ENCODE measurements at places on chromosomes 4 and X. TPM values are rescaled to one million over a fixed set of nuclear protein-coding genes. Genes with fewer than 3 reads are reported as not detected.

DNA sequence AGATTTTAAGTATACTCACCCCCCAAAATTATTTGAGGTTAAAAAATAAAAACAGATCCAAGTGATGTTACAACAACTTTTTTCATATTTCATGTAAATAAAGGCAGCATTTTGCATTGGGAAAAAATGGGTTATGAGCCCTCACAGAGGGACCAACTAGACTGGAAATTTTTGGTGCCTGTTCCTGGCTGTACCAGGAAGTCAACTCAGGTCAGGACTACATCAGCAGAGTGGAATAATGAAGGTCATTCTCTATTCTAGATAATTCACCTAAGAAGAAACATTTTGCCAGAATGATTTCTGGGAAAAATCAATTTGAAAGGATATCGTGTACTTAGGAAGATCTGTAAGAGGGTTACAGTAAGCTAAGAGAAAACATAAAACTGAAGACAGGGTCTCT is 66.8 kb downstream of the CORIN start:
- no peak for DNase-seq

GRCh38 chr4:41796545-41797210 is 48.2 kb upstream of the PHOX2B start:
- DNase-seq, result no peak

DNA sequence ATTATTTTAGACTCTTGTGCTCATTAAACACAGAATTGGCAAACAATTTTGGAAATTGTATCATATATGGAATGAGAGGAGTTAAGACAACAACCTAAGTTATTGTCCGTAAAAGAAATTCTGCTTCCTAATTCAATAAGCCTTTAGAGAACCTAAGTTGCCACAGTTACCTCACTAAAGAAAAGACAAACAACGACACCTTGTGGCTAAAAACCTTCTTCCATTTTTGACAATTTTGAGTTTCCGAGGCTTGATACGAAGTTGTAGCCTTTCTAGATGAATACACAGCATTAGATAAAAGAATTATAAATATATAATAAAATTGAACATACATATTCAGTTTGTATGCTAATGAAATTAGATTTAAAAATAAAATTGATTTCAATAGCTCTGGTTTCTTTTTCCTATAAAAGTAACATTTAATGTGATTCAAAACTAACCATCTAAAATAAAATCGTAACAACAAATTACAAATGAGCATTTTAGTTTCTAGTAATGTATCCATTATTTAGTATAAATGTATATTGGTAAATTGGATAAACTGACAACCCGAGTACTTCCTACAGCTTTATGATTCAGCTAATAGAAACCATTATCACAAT is 275.1 kb downstream of the GPM6A start:
- no peak for DNase-seq

- DNase-seq, result no peak
Observed at GRCh38 chr4:14035076-14035475, 407.6 kb upstream of the BOD1L1 start.

DNA sequence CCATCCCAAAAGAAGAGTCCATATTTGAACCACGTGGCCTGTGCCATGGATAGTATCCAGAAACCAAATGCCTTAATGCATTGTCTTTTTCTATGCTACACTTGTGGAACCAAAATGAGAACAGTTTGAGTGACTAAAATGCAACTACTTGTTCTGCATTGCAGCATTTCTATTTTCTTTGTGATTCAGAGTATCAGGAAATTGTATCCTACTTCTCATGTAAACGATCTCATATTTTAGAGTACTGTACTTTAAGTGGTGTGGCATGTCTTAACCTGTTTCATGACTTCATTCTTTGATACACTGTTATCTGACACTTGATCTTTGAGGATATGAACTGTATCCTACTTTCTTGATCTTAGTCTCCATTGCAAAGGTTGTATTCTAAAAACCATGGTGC is 167.2 kb upstream of the WDR1 start:
- DNase-seq, result no peak

DNA sequence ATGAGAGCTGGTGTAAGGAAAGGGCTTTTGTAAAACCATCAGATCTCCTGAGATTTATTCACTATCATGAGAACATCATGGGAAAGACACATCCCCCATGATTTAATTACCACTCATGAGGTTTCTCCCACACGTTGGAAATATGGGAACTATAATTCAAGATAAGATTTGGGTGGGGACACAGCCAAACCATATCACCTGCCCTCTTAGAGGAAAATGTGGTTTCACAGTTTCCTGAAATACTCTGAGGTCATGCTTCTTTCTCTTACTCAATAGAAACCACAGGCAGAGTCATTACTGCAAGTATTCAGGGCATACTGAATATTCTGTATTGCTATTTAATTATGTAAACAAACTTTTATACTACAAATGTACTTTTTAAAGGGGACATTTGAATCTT is 1453.3 kb downstream of the PCDH18 start:
- DNase-seq, result no peak

DNA sequence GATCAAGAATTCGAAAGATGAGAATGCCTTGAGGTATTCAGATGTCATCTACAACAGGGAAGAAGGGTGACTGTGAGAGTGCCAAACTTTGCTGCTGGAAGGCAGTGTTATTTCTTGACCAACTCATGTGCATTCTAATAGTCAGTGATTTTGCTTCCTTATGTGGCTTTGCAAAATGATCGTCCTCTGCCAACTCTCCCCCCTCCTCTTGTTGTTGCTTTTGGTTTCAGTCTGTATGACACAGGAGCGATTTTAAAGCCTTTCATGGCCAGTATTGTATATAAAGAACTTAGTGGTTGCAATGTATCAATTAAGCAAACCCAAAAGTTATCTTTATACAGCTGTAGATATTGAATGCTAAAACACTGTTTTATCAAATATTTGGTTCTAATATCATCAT is 379.1 kb downstream of the IL1RAPL1 start:
- no peak for DNase-seq

GRCh38 chr4:37946503-37947179 is 13.6 kb upstream of the PTTG2 start:
- no peak for DNase-seq

Gene PPP2R2C
- total RNA-seq, result 2.9 TPM

Gene OR13H1
- not detected for total RNA-seq

Gene ADRA2C
- total RNA-seq, result 0.69 TPM

Gene VCX3B
- not detected for total RNA-seq

Gene COX7B2
- not detected for total RNA-seq

Data from mucosa of descending colon (tissue), 3 donors.